Testis (tissue), 5 donors: ENCODE measurements at places on chromosomes 3 and 15. TPM values are rescaled to one million over a fixed set of nuclear protein-coding genes. Genes with fewer than 3 reads are reported as not detected.

The GREM1 gene
- polyA plus RNA-seq = 1.4 TPM

The PRSS50 gene
- 0.92 TPM for polyA plus RNA-seq

The TRANK1 gene
- polyA plus RNA-seq = 7.5 TPM

The IGDCC3 gene
- polyA plus RNA-seq = 5.8 TPM

The SLC24A5 gene
- polyA plus RNA-seq = 1.8 TPM

DNA sequence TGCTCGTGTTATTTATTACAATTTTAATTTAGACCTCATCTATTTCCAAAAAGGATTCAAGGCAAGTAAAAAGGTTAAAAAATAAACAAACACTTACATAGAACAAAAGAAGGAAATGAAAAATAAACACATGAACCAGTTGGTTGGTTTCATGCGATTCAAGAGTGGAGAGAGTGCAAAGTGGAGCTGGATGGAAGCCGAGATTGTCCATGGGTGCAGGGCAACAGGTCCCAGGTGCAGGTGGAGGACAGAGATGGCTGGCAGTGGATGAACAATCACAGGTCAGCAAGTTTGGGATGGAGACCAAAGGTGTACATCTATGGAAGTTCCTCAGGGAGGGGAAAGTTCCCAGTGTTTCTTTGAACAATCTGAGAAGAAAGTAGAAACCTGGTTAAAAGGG, 11.6 kb upstream of the SEMA5B start:
- H3K27ac ChIP-seq = no peak overlapping the region
- no peak for DNase-seq
- H3K27me3 ChIP-seq = no peaks in the 10 kb centered on the region
- H3K4me3 ChIP-seq = no peak overlapping the region

- no peaks in the 10 kb centered on the region for H3K4me1 ChIP-seq
- no peak overlapping the region for H3K4me3 ChIP-seq
- no peaks in the 10 kb centered on the region for H3K36me3 ChIP-seq
- no peak overlapping the region for H3K27ac ChIP-seq
- H3K27me3 ChIP-seq = no peaks in the 10 kb centered on the region
Observed at GRCh38 chr3:150958683-150959082, 13.8 kb downstream of the CLRN1 start.

- no peak for DNase-seq
Observed at GRCh38 chr3:185606196-185606595, 20.1 kb downstream of the SENP2 start.

DNA sequence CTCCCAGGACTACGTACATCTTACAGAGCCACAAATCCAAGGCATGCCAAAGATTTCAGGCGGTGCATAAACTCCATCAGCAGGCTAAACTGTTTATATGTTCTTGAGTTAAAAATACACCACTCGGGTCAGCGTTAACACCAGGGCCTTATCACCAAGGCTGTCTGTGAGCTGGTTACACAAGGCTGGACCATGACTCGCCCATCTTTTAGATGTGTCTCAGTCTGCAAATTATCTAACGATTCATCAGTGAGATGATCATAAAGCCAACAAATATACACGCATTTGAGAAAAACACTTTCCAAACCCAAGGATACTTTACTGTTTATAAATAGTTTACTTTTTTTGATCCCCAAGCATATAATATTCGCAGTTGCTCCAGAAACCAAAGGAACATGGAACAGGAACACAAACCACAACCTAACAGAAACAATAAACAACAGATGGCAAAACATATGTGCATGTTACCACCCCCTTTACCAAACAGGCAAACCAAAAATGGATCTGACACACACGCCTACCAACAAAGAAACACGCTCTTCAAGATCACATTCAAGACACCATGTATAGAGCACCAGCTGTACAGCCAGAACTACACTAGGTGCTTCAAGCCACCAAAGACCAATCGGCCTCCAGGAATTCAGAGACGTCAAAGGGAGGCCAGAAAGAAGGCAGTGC, 15.4 kb downstream of the LRIG1 start:
- H3K27ac ChIP-seq = no peak overlapping the region
- H3K36me3 ChIP-seq = no peaks in the 10 kb centered on the region
- no peak overlapping the region for H3K4me3 ChIP-seq
- H3K4me1 ChIP-seq = peaks cover 21% of the 10 kb centered on the region
- no peaks in the 10 kb centered on the region for H3K27me3 ChIP-seq
- DNase-seq = no peak

- no peak overlapping the region for H3K27ac ChIP-seq
- no peaks in the 10 kb centered on the region for H3K4me1 ChIP-seq
- no peaks in the 10 kb centered on the region for H3K27me3 ChIP-seq
- H3K4me3 ChIP-seq = no peak overlapping the region
- no peak for DNase-seq
- H3K36me3 ChIP-seq = no peaks in the 10 kb centered on the region
Observed at GRCh38 chr3:12508291-12508700, 24.0 kb downstream of the TSEN2 start.

DNA sequence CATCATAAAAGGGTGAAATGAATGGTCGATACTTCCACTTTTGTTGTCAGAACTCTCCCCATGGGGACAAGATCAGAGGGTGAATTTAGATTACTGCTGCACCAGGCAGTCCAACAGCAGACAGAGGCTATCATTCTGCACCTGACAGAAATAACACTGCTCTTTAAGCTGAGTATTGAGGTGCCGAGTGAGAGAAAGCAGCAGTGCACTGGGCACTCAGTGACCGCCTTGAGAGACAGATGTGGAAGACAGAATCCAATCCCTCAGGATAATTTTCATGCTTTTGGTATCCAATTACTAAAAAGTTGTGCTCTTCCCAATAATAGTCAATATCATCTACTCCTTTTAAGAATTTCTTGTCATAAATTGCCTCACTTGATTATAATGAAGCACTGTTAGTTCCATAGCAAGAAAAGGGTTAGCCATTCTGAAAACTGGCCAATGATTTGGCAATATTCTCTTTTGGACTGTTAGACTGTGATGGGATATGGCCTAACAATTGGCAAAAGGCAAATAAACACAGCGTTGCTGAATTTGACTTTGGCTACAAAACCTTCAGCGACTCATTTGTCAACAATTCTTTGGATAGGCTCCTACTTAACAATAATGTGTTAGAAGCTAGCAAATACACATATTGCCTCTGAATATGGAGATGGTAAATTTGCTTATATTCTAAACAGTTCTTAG, 5.5 kb downstream of the FGF7 start:
- H3K4me1 ChIP-seq = no peaks in the 10 kb centered on the region
- H3K27ac ChIP-seq = no peak overlapping the region
- H3K4me3 ChIP-seq = no peak overlapping the region
- no peaks in the 10 kb centered on the region for H3K27me3 ChIP-seq

- H3K27ac ChIP-seq = no peak overlapping the region
- H3K4me3 ChIP-seq = no peak overlapping the region
- H3K36me3 ChIP-seq = no peaks in the 10 kb centered on the region
- no peaks in the 10 kb centered on the region for H3K27me3 ChIP-seq
Observed at GRCh38 chr3:147428754-147429153, 19.6 kb downstream of the ZIC1 start.

DNA sequence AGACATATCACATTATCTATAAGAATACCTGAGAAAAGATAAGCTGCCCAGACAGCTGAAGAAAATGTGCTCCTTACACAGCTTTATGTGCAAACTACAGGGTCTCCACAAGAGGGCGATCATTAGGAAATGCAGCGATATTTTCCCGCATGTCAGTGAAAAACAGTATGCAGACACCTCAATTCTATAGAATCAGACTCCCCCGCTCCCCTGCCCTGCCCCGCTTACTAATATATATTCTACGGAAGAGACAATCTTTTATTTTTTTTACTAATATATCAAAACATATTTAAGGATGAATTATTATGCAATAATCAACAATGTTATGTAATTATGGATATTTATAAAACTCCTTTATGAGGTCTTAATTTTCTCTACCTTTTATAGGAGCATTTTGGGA, 681.3 kb downstream of the ROBO1 start:
- H3K4me1 ChIP-seq = no peaks in the 10 kb centered on the region
- H3K36me3 ChIP-seq = no peaks in the 10 kb centered on the region
- H3K27me3 ChIP-seq = no peaks in the 10 kb centered on the region
- H3K27ac ChIP-seq = no peak overlapping the region
- DNase-seq = peak; percentile 72
- H3K4me3 ChIP-seq = no peak overlapping the region

- peak; percentile 86 for DNase-seq
- peaks cover 32% of the 10 kb centered on the region for H3K4me1 ChIP-seq
- no peaks in the 10 kb centered on the region for H3K36me3 ChIP-seq
- peak overlapping the region; percentile 72 for H3K27ac ChIP-seq
- no peak overlapping the region for H3K4me3 ChIP-seq
Observed at GRCh38 chr3:194871864-194872668, 186.4 kb downstream of the FAM43A start.

DNA sequence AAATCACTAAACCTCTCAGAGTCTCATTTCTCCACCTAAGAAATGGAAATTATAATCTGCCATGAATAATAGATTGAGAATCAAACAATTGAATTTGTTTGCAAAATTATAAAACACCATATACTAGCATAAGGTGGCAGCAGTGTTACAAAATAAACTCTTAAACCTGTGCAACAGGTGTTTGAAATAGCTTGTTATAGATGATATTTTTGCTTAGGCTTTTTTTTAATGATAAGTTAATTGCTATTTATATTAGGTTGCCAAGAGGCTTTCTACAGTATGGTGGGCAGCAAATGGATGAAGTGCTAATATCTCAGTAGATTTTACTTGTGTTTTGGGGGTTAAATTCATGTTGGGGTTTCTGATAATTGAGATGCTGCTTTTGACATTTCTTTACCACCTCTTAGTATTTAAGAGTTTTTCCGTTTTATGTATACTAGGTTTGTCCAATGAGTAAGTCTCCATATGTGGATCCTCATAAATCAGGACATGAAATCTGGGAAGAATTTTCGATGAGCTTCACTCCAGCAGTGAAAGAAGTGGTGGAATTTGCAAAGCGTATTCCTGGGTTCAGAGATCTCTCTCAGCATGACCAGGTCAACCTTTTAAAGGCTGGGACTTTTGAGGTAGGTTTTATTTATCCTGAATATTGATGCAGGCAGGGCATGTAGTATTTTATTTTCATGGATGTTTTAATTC, 19.6 kb downstream of the NR1D2 start:
- H3K4me1 ChIP-seq = no peaks in the 10 kb centered on the region
- no peak overlapping the region for H3K4me3 ChIP-seq
- no peak overlapping the region for H3K27ac ChIP-seq
- no peaks in the 10 kb centered on the region for H3K36me3 ChIP-seq

- DNase-seq = peak; percentile 64
- H3K36me3 ChIP-seq = no peaks in the 10 kb centered on the region
- peak overlapping the region; percentile 99 for H3K27ac ChIP-seq
Observed at GRCh38 chr3:49785565-49786356, 581 bp downstream of the IP6K1 start.

DNA sequence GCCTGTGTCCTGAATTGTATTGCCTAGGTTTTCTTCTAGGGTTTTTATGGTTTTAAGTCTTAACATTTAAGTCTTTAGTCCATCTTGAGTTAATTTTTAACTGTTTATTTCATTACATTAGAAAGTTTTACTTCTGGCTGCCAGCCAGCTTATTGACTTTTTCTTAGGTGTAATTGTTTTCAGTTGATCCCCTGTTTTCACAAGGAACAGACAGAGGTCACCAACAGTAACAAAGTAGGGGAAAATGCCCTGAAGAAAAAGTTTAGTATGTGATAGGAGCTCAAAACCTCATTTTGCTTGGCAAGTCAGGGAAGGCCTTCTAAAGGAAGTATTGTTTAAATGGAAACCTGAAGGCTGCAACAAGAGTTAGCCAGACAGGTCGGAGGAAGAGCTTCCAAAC, 10.4 kb downstream of the WDR48 start:
- no peak for DNase-seq
- H3K4me1 ChIP-seq = no peaks in the 10 kb centered on the region
- H3K4me3 ChIP-seq = no peak overlapping the region

DNA sequence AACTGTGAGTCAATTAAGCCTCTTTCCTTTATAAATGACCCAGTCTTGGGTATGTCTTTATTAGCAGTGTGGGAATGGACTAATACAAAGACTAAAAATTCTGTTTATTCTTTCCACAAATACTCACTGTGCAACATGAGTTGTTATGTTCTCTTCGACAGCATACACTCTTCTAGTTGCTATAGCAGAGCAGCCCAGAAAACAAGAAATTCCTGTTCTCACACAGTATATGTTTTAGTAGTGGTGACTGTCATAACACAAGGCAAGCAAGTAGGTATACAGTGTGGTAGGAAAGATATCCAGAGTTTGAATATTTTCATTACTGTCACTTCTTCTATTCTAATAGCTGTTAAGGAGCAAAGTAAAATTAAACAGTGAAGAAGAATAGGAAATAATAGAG, 453.3 kb downstream of the ROBO1 start:
- no peak overlapping the region for H3K4me3 ChIP-seq
- no peak overlapping the region for H3K27ac ChIP-seq
- H3K36me3 ChIP-seq = no peaks in the 10 kb centered on the region
- H3K4me1 ChIP-seq = no peaks in the 10 kb centered on the region

DNA sequence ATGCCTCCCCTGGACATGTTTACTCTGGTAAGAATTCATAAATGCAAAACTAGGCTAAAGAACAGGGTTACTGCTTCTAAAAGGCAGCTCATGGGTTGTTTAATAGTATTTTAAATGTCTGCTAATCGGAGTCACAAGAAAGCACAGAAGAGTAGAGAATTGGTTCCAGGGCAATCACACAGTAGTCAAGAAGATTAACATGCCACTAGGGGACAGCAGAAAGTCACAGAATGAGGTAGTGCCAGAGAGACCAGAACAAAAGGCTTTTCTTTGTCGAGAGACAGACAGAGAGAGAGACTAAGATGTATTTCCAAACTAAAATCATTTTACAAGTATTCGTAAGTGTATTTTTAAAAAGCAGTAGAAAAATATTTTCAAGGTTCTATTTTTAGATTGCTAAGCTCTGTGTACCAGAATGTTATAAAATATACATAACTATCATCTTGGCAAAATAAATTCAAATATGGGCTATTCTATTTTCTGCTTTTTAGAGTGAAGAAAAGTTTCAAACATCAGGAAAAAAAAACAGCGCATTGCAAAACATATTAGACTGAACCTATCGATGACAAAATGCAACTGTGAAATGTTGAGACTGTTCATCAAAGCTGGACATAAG, 78.3 kb upstream of the CDIN1 start:
- no peaks in the 10 kb centered on the region for H3K27me3 ChIP-seq
- H3K36me3 ChIP-seq = no peaks in the 10 kb centered on the region

DNA sequence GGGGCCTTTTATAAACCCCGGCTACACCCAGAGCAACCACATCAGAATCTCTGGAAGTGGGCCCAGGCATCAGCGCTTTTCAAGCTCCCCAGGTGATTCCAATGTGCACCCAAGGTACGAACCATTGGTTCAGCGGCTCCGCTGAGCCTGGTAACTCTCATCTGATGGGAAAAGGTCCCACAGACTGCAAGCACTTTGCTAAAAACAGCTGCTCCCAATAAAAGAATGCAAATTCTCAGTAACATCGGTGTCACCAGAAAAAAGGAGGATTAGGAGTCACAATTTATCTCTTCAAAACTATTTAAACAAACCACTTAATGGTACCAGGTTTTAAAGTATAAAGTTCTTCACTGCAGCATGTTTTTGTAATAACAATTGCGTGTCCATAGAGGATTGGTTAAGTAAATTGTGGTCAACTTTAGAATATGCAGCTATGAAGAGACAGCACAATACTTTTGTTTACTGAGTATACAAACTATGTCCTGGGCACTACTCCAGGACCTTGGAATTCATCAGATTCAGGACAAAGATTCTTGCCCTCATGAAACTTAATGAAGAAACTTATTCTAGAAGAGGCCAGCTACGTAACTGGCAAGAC, 660.7 kb upstream of the ADAMTS9 start:
- H3K4me3 ChIP-seq = no peak overlapping the region
- no peak overlapping the region for H3K27ac ChIP-seq
- H3K36me3 ChIP-seq = no peaks in the 10 kb centered on the region

GRCh38 chr3:32045091-32045915, 61.1 kb upstream of the GPD1L start:
- no peak overlapping the region for H3K4me3 ChIP-seq
- peaks cover 6% of the 10 kb centered on the region for H3K4me1 ChIP-seq
- no peak for DNase-seq
- H3K27me3 ChIP-seq = no peaks in the 10 kb centered on the region
